ENCODE measurements at places on chromosomes 11 and 22.

DNA sequence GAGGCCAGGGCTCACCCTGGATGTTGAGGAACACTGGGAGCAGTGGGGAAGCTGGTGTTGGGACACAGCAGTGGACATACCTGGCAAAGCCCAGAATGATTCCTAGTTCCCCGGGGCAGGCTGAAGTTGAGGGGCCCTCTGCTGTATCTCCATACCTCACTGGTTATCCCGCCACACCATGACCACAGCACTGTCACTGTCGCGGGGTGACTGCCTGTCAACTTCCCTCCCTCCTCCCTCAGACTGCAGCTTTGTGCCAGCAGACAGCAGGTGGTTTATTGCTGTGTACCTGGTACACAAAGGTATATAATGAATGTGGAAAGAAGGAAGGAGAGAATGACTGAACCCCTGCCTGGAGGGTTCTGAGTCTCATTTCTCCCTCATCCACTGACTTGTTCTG is 318.7 kb downstream of the TMEM135 start:
- DNase-seq = no peak

DNA sequence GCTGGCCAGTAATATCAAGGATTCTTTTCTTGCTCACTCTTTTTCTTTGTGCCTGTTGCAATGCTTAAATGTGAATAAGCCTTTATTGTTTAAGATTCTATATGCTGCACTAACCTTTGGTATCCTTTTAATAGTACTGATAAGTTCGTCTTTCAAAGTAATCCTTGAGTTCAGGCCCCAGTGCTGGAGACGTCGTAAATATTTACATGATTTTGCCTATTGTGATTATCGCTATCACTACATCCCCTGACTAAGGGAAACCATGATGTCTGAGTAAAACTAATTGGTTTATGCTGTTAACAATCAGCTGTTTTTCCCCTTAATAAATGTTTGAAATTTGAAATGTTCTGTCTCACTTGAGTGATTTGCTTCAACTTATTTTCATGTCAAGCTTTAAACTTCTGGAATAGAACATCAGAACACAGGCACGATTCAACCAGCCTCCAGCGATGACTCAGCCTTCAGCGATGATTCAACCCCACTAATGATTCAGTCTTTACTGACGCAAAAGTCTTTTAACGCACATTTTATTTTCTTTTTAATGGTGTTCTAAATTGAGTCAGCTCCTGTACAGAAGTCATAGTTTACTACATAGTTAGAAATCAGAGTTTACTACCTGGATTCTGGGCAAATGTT is 3.9 kb downstream of the HTATIP2 start:
- no peak for DNase-seq

DNA sequence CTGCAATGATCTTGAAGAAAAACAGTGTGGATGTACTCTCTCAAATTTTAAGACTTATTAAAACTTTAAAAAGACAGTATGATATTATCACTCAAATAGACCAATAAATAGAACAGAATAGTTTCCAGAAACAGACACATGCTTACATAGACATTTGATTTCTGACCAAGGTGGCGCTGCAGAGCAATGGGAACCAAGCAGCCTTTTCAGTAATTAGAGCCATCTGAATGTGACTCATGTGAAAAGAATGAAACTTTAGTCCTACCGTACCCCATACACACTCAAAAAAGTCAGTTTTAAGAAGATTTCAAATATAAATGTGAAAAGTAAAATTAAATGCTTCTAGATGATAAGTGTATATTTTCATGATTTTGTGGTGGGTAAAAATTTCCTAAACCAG is 74.2 kb upstream of the MS4A8 start:
- no peak for DNase-seq

DNA sequence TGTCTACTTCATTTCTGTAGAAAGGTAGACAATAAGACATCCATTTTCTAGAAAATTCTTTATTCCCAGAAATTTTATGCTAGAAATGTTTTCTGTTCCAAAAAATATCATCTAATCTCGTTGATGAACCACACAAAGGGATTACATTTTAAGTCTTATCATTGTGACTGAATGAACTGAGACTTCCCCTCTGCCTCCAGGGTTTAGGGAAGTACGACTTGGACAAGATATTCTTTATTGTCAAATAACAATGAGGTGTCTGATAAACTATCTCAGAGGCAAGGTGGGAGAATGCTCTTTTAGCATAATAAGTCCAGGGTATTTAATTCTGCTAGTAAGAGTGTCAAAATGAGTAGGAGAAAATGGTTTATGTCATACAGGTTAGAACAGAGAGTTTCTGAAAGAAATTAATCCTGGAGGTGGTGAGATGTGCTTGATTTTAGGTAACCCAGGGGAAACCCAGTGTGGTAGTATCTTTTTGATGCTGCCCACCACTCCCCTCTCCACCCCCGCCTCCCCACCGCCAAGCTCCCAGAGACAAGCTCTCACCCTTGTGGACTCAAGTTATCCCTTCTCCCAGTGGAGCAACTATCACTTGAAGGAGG is 100.6 kb downstream of the CD44 start:
- DNase-seq = no peak

GRCh38 chr11:38423042-38423441 is 1825.0 kb upstream of the RAG2 start:
- DNase-seq = no peak

DNA sequence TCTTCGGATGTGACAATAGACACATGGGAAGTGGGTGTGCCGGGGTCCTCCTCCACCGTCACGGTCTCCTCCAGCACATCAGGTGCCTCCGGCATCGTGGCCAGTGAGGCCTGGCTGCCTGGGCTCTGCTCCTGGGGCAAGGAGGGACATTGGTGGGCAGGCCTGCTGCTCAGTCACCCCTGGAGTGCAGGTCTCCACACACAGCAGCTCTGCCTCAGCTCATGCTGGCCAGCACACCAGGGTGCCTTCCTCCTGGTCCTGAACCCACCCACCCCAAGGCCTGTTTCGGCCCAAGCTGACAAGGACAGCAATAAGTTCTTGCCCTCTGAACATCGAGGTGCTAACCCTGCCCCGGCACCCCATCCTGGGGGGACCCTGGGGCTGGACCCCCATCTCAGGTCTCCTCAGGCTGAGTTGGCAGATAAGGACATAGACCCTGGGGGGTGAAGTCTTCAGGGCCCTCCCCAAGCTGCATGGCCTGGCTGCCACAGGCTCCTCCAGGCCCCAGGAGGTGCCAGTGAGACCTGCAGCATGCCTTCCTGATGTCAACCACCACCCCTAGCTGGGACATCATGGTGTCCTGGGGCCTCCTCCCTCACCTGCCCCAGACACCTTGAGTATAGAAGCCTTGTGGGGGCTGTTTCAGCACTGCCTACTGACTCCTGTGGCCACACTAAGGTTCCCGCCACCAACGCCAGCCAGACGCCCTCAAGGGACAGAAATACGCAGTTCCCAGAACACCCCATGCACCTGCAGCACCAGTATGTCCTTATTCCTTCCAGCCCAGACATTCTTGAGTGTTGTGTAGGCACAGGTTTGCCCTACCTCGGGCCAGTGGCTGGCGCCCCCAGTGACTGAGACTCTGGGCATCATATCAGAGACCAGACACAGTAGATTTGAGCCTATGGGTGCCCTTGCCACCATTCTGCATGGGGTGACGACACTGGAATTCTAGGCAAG is 34.4 kb downstream of the ARVCF start:
- no peak for DNase-seq

All from ecto neural progenitor cell (in vitro differentiated cells).